ENCODE measurements at places on chromosomes 1 and 21.

GRCh38 chr1:229557200-229557850, 1.2 kb downstream of the ABCB10 start:
- H3K27ac ChIP-seq = peak overlapping the region; percentile 94
- H3K27me3 ChIP-seq = no peaks in the 10 kb centered on the region
- H3K36me3 ChIP-seq = peaks cover 10% of the 10 kb centered on the region
- peak overlapping the region; percentile 91 for H3K4me3 ChIP-seq
- DNase-seq = peak; percentile 50

DNA sequence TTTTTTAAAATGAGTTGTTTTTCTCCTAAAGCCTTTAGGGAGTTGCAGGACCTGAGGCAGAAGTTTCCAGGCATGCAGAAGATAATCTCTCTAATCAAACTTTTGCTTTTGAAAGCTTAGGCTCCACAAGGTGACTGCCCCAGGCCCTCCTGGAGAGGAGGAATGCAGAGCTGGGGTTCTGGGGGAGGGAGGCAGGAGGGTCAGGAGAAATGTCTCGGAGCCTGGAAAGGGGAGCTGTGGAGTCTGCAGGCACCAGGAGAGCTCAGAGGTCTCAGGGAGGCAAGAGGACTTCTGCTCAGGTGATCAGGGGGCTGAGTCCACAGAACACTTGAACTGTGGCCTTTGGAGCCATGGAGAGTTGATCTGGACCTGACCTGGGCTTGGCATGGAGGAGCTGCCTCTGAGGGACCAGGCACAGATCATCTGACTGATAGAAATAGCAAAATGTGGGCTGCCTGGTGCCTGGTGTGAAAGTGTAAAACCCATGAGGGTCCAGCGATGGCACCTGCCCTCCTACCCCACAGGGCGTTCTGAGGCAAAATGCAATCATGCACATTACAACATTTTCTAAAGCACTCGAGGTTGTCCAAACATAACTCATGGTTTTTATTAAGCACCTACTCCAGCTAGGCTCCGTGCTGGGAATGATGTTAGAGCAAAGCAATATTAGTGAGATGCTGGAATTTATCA, 10.0 kb upstream of the ABCG1 start:
- peaks cover 2% of the 10 kb centered on the region for H3K4me1 ChIP-seq
- no peak overlapping the region for H3K27ac ChIP-seq
- DNase-seq = no peak
- H3K36me3 ChIP-seq = peaks cover 2% of the 10 kb centered on the region

DNA sequence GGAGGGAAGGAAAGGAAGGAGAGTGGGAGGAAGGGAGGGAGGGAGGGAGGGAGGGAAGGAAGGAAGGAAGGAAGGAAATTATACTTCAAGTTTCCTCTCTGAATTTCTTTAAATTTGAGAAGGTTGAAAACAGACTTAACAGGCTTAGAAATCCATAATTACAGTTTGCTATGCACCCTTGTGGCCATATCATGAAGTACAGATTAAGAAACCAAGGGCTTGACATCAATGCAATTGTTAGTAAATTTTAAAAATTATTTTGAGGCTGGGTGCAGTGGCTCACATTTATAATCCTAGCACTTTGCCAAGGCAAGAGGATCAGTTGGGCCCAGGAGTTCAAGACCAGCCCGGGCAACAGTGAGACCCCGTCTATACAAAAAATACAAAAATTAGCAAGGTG, 14.4 kb downstream of the ANP32E start:
- H3K4me1 ChIP-seq = peaks cover 11% of the 10 kb centered on the region
- peaks cover 50% of the 10 kb centered on the region for H3K36me3 ChIP-seq
- DNase-seq = no peak
- H3K4me3 ChIP-seq = no peak overlapping the region
- H3K27ac ChIP-seq = no peak overlapping the region

DNA sequence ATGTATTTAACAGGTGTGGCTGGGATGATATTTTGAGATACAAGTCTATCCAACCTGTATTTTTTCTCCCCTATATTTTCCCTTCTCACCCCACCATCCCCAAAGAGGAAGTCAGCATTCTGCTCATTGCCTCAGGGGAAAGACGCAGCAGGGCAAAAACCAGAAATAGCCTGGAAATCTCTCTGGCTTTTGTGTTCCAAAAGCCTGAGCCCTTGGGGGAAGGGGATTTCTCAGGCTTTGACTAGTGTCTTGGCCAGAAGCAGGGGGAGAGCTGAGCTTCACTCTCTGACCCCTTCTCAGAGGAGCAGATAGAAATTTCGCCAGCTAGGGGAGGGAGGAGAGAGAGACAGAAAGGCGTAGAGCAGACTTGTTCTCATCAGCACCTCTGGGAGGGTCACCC, 244.7 kb downstream of the RRAGC start:
- peaks cover 5% of the 10 kb centered on the region for H3K27me3 ChIP-seq
- no peaks in the 10 kb centered on the region for H3K4me1 ChIP-seq
- DNase-seq = no peak
- H3K27ac ChIP-seq = no peak overlapping the region
- no peak overlapping the region for H3K4me3 ChIP-seq
- no peaks in the 10 kb centered on the region for H3K36me3 ChIP-seq

GRCh38 chr1:83058327-83058726, 940.6 kb downstream of the TTLL7 start:
- H3K4me3 ChIP-seq = no peak overlapping the region
- H3K4me1 ChIP-seq = no peaks in the 10 kb centered on the region
- DNase-seq = no peak
- no peaks in the 10 kb centered on the region for H3K36me3 ChIP-seq
- H3K27ac ChIP-seq = no peak overlapping the region

- no peak overlapping the region for H3K27ac ChIP-seq
- H3K4me1 ChIP-seq = no peaks in the 10 kb centered on the region
- H3K4me3 ChIP-seq = no peak overlapping the region
- peaks cover 9% of the 10 kb centered on the region for H3K27me3 ChIP-seq
- peaks cover 2% of the 10 kb centered on the region for H3K36me3 ChIP-seq
Observed at GRCh38 chr1:143497374-143497747, 474.4 kb downstream of the FAM72C start.

DNA sequence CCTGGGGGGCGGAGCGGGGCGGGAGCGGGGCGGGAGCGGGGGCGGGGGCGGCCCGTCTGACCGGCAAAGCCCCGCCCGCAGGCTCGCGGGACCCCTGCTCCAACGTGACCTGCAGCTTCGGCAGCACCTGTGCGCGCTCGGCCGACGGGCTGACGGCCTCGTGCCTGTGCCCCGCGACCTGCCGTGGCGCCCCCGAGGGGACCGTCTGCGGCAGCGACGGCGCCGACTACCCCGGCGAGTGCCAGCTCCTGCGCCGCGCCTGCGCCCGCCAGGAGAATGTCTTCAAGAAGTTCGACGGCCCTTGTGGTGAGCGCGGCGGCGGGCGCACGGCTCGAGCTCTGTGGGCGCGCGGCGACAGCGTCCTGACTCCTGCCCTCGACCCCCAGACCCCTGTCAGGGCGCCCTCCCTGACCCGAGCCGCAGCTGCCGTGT, 21.2 kb downstream of the AGRN start:
- peaks cover 5% of the 10 kb centered on the region for H3K36me3 ChIP-seq
- H3K27me3 ChIP-seq = no peaks in the 10 kb centered on the region

DNA sequence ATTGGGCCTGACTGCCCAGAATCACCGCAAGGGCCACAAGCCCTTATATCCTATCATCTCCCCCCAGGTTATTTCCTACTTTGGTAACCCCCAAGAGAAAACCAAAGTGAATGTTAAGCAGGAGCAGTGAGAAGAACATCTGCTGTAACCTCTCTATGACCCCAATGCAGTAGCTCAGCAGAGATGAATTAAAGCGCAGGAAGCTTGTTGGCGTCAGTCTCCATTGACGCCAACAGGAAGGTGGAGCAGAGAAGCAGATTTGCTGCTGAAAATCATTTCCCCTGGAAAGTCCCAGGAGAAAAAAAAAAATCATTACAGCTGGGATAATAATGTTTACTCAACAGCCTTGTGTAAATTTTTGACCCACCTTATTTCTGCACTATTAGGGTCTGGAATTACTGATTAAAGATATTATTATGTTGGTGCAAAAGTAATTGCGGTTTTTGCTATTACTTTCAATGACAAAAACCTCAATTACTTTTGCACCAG, 33.2 kb upstream of the FAM163A start:
- no peak overlapping the region for H3K27ac ChIP-seq
- H3K4me3 ChIP-seq = no peak overlapping the region
- peaks cover 3% of the 10 kb centered on the region for H3K36me3 ChIP-seq
- no peak for DNase-seq

GRCh38 chr1:2356911-2357845, 34.2 kb downstream of the MORN1 start:
- H3K27ac ChIP-seq = no peak overlapping the region
- DNase-seq = no peak
- no peaks in the 10 kb centered on the region for H3K27me3 ChIP-seq
- H3K4me1 ChIP-seq = no peaks in the 10 kb centered on the region
- H3K36me3 ChIP-seq = no peaks in the 10 kb centered on the region

GRCh38 chr1:207937204-207937603, 26.3 kb upstream of the CD34 start:
- H3K36me3 ChIP-seq = no peaks in the 10 kb centered on the region
- H3K27me3 ChIP-seq = peaks cover 36% of the 10 kb centered on the region
- H3K4me1 ChIP-seq = no peaks in the 10 kb centered on the region
- H3K4me3 ChIP-seq = no peak overlapping the region
- DNase-seq = no peak
- H3K27ac ChIP-seq = no peak overlapping the region

GRCh38 chr1:111406321-111406768, 21.2 kb downstream of the OVGP1 start:
- H3K4me3 ChIP-seq = no peak overlapping the region
- H3K27me3 ChIP-seq = peaks cover 11% of the 10 kb centered on the region
- DNase-seq = peak; percentile 57
- peaks cover 16% of the 10 kb centered on the region for H3K4me1 ChIP-seq

GRCh38 chr1:211965108-211965805, 70.1 kb downstream of the INTS7 start:
- H3K36me3 ChIP-seq = peaks cover 67% of the 10 kb centered on the region
- no peaks in the 10 kb centered on the region for H3K4me1 ChIP-seq
- H3K4me3 ChIP-seq = no peak overlapping the region
- no peak for DNase-seq
- H3K27me3 ChIP-seq = no peaks in the 10 kb centered on the region

GRCh38 chr1:3680488-3681230, 28.3 kb downstream of the TP73 start:
- no peak for DNase-seq
- H3K4me1 ChIP-seq = peaks cover 19% of the 10 kb centered on the region
- H3K27me3 ChIP-seq = peaks cover 10% of the 10 kb centered on the region
- no peaks in the 10 kb centered on the region for H3K36me3 ChIP-seq
- H3K4me3 ChIP-seq = no peak overlapping the region

DNA sequence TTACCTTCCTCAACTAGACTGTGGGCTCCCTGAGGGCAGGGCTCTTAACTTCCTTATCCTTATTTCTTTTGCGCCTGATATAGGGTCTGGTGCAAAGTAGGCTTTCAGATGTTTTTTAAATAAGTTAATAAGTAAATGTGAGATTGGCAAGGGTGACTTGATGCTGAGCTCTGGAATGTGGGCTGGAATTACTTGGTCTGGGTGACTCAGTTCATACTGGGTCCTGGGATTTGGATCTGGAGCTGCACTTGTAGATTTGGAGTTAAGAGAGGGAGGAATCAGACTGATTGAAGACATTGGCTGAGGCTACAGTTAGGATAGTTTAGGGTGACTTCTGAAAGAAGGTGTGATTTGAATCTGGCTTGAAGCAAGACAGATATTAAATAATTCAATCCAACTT, 190.9 kb downstream of the GIPC2 start:
- H3K4me3 ChIP-seq = no peak overlapping the region
- no peaks in the 10 kb centered on the region for H3K27me3 ChIP-seq
- H3K27ac ChIP-seq = no peak overlapping the region
- DNase-seq = no peak
- H3K4me1 ChIP-seq = no peaks in the 10 kb centered on the region

DNA sequence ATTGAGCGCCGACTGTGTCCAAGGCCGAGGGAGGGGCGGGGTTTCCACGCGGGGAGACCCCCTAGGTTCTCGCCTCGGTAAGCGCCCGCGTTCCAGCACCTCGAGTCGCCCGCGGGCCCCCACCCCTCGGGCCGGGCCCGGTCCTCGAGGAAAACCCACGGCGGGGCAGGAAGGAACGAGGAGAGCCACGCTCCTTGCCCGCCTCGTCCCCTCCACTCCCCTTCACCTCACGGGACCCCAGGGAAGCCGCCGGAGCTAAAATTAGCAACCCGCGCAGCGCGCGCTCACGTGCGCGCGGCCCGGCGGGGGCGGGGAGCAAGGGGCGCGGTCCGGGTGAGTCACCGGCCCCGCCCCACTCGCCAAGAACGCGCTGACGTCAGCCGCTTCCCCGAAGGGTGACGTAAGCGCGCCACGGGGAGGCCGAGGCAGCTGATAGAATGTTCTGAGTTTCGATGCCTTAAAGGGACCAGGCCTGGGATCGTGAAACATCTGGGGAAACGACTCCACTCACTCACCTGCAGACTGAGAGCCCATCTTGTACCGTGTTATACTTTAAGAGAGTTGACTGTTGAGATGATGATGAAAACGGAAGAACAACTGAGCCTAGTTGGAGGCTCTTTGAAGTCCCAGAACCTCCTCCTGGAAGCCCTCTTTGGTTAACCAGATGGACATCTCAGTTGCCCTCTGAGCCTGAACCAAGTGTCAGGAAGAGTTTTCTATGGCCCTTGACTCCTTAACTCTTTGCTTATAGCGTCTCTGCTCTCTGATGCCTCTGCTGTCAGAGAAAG, 49.7 kb upstream of the ATF3 start:
- peaks cover 16% of the 10 kb centered on the region for H3K4me1 ChIP-seq
- H3K27me3 ChIP-seq = peaks cover 38% of the 10 kb centered on the region

GRCh38 chr1:56459260-56459659, 120.1 kb downstream of the PLPP3 start:
- no peaks in the 10 kb centered on the region for H3K4me1 ChIP-seq
- no peak overlapping the region for H3K4me3 ChIP-seq
- no peaks in the 10 kb centered on the region for H3K27me3 ChIP-seq

GRCh38 chr1:84540759-84541158, 33.5 kb downstream of the CTBS start:
- H3K4me3 ChIP-seq = no peak overlapping the region
- H3K4me1 ChIP-seq = peaks cover 23% of the 10 kb centered on the region
- peaks cover 7% of the 10 kb centered on the region for H3K36me3 ChIP-seq
- no peaks in the 10 kb centered on the region for H3K27me3 ChIP-seq

DNA sequence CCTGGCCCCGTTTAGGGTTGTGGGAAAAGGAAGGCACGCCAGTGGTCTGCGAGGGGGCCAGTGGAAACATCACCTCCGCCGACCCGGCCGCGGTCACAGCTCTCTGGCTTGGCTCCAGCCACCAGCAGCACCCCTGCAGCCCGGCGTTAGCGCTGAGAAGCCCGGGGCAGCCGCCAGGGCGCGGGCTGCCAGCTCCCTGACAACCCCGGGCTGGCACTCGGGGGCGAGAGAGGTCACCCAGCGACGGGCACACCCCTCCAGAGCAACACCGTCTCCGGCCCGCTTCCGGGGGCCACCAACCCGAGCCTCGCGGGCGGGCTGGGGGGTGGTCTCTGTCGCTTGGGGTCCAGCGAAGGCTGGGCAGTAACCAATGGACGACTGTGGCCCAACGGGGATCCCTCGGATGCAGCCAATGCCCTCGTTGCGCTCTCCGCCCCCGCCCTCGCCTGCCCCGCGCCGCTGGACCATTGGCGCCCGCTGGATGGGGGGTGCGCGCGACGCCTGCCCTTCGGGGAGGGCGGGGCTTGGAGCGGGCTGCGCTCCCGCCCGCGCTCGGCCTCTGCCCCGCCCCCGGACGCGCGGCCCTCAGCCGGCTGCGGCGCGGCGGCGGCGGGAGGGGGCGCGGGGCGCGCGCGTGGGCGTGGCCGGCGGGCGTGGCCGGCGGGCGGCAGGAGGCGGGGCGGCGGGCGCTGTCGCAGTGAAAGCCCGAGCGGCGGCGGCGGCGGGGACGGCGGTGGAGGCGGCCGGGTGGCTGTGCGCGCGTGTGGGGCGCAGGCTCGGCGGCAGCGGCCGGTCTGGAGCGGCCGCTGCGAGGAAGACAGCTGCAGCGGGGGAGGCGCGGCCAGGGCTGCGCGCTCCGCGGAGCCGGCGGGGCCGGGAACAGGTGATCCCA, at the start of gene MAN1C1:
MAN1C1 (plus strand) TSS at position 697 of the 892 bp plus-strand sequence. CDS start 1,007 bp downstream, outside the sequence.
- H3K27ac ChIP-seq = peak within 1 kb of the TSS; percentile 59
- peaks cover 59% of the 10 kb centered on the region for H3K4me1 ChIP-seq
- peaks cover 22% of the 10 kb centered on the region for H3K36me3 ChIP-seq
- peaks cover 22% of the 10 kb centered on the region for H3K27me3 ChIP-seq
- H3K4me3 ChIP-seq = peak within 1 kb of the TSS; percentile 66
